ENCODE measurements at places on chromosomes 2 and 18.

DNA sequence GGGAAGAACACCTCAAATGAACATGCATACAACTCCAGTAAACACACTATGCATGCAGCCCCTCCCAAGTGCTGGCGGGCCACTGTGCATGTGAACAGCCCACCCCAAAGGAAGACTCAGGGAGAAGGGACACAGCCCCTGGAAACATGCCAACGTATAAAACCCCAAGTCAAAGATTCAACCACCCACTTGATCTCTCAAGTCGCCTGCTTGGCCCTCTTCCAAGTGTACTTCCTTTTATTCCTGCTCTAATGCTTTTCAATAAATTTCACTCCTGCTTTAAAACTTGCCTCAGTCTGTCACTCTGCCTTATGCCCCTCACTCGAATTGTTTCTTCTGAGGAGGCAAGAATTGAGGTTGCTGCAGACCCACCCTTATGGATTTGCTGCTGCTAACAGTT is 139.1 kb downstream of the C1D start:
- DNase-seq = no peak

DNA sequence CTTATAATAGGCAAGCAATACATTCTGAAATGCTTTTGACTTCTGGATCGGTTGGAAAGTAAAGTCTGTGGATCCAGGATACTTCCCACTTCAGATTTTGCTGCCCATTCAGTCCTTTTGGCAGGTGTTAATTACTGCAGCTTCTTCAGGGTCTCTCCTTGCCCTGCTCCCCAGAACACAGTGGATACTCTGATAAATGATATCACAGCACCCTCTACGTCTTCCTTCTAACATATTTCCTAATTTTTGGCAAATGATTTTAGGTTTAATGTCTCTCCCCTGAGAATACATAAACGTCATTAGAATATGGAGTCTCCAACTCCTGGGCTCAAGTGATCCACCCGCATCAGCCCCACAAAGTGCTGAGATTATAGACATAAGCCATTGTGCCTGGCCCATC is 249.8 kb downstream of the NYAP2 start:
- DNase-seq = no peak

GRCh38 chr18:13137670-13138419 is 80.7 kb upstream of the LDLRAD4 start:
- no peak for DNase-seq

- no peak for DNase-seq
Observed at GRCh38 chr2:163341426-163341825, 394.4 kb downstream of the FIGN start.

GRCh38 chr2:85737961-85738360 is 15.8 kb upstream of the ATOH8 start:
- no peak for DNase-seq

DNA sequence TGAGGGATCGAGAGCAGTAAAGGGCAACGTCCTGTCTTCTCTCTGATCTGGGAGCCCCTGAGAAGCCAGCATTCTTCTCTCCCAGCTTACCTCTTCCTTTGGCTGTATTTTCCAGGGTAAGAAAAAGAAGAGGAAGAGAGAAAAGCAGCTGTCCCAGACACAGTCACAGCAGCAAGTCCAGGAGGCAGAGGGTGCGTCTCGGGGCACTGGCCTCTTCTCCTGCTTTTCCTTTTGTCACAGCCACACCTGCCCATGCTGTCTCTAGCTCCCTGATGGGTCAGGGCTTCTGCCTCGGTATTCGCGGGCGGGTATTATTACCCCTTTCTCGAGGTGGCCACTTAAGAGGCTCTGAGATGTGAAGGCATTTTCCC is 20.3 kb downstream of the TGOLN2 start:
- no peak for DNase-seq

DNA sequence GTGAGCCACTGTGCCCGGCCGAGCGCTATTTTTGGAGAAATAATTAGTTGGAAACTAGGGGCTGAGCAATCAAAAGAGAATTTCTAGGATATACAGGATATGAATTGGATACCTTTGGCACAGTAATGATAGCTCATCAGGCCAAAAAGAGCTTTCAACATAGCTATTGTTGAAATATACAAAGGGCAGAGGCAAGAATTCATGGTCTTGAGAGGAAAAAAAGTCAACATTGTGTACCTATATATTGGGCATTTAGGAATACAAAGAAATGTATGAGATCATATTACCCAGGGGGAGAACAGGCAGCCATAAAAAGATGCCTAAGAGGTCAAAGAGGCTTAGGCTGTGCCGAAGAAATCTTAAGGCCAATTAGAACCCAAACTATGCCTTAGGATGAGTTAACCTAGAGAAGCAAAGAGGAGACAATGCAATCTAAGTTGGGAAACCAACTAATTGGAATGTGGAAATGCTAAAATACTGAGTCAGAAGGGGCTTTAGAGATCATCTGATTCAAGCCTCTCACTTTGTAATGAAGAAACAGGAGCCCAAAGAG is 99.0 kb downstream of the RBBP8 start:
- DNase-seq = peak; percentile 87

GRCh38 chr2:68770271-68771111 is 35.9 kb downstream of the ARHGAP25 start:
- DNase-seq = no peak

DNA sequence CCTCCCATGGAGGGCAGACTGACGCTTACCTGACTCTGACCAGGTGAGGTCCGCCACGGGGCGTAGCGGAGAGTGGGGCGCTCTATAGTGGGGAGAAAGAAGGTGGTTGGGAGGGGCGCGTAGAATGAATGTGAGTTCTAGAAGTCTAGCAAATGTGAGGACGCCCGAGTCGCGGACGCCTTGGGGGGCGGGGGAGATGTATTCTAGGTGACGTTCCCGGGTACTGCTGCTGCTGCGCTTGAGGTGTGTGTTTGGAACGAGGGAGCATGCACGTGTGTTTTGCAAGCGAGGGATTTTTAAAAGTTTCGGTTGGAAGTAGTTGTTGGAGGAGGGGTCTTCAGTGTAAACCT is 758 bp downstream of the RIF1 start:
- no peak for DNase-seq

DNA sequence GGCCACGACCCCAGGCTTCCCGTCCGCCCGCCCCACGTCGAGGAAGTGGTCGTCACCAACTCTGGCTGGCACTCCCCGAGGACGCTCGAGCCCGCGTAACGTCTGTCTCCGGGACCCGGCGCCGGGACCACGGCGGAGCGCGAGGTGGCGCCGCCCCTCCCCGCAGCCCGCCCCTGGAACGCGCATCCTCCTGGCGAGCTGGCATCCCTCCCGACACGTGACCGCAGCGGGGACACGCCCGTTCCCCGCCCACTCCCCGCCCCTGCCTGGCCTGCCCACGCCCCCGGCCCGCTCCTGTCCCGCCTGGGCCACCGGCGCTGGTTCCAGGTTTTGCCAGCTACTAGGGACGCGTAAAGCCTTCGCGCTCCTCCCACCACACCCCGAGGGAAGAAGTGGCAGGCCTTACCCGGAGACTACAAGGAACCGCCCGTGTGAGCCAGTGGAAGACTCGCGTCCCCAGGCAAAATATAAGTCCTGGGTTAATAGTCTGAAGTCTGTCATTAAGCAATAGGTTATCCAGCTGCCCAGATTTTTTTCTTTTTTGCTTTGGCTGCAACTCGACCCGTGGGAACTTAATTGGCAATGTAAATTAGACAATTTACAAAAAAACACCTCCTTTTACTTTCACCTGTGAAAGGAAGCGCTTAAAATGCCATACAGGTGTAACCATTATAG is at the start of gene OSBPL1A:
TSS of gene OSBPL1A (minus strand) at position 131 of the 675 bp plus-strand sequence. CDS start 20,291 bp downstream, outside the sequence.
- DNase-seq = peak; percentile 93

- no peak for DNase-seq
Observed at GRCh38 chr2:100820273-100820522, 259 bp downstream of the NPAS2 start.

- no peak for DNase-seq
Observed at GRCh38 chr2:239882331-239882732, 142.8 kb downstream of the NDUFA10 start.

DNA sequence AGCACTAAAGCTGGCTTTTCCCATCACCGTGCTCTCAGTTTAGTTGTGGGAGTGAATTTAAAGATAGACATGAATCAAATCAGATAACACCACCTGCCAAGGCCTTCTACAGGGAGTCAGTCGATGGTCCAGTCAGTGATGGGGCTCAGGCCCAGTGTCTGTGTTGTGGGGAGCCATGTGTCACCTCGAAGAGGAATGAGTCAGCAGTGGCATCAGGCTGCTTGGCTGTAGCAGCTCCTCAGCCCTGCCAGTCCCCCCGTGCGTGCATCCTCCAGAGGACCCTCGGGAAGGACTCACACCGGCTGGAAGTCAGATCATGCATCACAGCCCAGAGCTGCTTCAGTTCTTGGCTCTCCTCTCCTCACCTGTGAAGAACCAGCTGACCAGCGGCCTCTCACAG is 420.4 kb upstream of the RAB6C start:
- DNase-seq = no peak

GRCh38 chr2:98355881-98356280 is 9.6 kb downstream of the CNGA3 start:
- DNase-seq = no peak

DNA sequence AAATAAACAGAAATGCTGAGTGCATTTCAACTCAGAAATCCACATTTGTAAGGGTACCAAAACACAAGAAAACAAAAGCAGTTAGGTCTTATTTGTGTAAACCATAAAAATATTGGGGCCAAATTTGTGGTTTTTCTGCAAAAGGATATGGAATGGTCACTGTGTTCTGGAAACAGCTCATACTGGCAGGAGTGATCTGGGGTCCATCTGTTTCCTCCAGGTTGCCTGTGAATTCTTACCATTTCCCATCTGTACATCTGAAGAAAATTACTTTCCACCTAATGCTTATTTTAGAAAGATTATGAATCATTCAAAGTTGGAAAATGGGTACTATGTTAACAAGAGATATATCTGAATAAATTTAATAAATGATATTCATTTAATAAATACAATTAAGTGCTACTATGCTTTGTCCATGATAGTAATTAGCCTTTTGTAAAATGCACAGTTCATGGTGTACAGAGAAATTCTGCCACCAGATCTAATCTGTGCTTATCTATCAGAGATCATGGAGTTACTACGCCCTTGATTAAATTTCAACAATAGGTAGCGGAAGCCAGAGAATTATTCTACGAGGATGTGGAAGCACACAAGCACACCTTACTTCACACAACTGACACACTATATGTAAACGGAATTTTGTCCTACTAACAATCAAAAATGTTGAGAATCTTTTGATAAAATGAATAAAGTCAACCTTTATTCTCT is 10.9 kb downstream of the ALS2 start:
- DNase-seq = no peak

DNA sequence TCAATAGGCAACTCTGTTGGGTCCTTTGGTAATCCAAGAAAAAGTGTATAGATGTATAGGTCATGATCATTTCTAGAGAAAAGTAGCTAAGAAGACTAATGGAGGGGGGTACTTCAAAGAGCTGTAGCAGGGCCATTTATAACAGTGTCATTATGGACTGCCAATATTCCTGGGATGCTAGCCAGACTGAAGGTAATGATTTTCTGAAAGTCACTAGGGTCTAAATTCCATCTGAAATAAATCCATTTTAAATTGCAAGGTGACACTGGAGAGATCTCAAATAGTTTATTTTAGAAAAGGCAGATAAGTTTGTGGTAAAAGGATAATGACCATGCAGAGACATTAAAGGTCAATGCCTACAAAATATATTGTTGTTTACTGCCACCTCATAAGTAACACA is 4.5 kb upstream of the SPC25 start:
- no peak for DNase-seq

DNA sequence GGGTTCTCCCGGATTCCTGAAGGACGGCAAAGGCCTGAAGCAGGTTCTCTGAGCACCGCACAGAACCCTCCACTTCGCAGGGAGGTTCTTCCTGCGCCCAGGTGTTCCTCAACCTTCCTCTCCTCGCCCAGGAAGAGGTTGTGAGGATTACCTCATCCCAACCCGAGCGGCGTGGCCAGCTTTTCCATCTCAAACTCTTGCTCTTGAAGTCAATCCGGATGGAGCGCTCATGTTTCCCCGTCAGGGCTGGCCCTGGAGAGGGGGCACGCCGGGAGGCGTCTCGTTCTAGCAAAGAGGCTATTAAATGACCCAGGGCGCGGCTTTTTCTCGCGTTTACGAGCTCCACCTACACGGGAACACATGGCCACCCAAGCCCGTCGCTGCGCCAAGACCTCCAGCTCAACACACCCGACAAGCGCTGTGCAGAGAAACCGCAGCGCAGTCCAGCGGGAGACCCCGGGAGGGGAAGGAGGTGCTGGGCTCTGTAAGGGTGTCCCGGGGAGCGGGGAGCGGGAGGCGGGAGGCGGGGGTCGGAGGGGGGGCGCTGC is 540 bp upstream of the RAB10 start:
- DNase-seq = peak; percentile 70

- no peak for DNase-seq
Observed at GRCh38 chr2:233817995-233818638, 36.2 kb downstream of the HJURP start.

- DNase-seq = no peak
Observed at GRCh38 chr2:239533569-239534316, 132.9 kb upstream of the HDAC4 start.

DNA sequence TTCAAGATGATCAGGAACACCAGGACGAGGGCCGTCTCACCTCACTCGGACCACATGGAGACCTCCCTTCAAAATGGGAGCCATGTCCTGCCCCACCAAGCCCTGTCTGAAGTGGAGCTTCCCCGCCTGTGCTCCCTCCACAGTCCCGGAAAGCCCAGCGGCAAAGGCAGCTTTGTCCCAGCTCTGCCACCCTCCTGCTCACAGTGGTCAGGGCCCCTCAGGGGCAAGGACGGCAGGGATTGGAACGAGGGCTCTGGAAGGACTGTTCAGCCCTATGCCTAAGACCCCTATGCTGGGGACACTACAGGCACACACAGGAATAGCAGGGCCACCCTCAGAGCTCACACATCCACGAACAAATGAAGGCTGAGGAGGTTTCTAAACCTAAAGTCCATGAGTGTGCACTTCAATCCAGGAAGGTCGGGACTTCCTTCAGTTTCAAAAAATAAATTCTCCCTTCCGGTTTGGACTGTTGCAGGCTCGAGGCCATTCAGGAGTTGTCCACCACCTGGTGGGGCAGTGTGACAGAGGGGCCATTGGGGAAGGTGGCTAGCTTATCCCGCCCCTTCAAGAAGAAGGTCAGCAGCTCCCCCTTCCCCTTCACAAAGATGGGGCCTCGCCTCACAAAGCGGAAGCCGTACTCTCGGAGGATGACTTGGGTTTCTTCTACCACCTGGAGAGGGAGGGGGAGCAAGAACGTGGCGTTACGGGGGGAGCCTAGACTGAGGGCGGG is 26.4 kb downstream of the CENPO start:
- no peak for DNase-seq

GRCh38 chr2:234313558-234313957 is 183.3 kb downstream of the ARL4C start:
- DNase-seq = no peak

DNA sequence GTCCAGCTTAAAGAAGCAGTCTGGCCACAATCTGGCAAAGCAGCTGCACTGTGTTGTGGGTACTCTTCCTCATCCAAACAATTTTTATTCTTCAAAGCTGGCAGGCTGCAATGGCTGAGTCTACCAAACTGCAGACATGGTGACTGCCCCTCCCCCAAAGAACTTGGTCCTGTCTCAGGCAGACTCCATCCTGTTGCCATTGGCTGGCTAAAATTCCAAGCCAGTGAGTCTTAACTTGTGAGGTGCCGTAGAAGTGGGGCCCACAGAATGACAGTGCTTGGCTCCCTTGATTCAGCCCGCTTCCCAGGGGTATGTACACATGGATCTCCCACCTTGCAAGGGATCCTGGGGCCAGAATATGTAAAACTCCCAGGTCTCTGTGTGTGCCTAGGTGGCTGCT is 14.5 kb upstream of the NXPH2 start:
- DNase-seq = no peak

Data from foreskin melanocyte (primary cell).